Nephron progenitor cell (in vitro differentiated cells): ENCODE measurements at places on chromosomes 5 and 9.

- no peak for DNase-seq
Measured at GRCh38 chr9:76444322-76444929, 14.6 kb upstream of the GCNT1 start.

- no peak for DNase-seq
Measured at GRCh38 chr5:91645347-91645746, 262.2 kb upstream of the ARRDC3 start.

DNA sequence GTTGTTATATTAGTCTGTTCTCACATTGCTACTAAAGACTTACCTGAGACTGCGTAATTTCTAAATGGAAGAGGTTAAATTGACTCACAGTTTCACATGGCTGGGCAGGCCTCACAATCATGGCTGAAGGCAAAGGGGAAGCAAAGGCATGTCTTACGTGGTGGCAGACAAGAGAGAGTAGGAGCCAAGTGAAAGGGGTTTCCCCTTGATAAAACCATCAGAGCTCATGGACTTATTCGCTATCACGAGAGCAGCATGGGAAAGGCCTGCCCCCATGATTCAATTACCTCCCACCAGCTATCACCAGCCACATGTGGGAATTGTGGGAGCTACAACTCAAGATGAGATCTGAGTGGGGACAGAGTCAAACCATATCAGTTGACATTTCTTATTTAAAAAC lies 374.5 kb upstream of the RORB start:
- no peak for DNase-seq

GRCh38 chr5:173454361-173454735 lies 126.1 kb upstream of the STC2 start:
- no peak for DNase-seq

- DNase-seq: no peak
Measured at GRCh38 chr5:169653091-169653490, 16.0 kb downstream of the DOCK2 start.

DNA sequence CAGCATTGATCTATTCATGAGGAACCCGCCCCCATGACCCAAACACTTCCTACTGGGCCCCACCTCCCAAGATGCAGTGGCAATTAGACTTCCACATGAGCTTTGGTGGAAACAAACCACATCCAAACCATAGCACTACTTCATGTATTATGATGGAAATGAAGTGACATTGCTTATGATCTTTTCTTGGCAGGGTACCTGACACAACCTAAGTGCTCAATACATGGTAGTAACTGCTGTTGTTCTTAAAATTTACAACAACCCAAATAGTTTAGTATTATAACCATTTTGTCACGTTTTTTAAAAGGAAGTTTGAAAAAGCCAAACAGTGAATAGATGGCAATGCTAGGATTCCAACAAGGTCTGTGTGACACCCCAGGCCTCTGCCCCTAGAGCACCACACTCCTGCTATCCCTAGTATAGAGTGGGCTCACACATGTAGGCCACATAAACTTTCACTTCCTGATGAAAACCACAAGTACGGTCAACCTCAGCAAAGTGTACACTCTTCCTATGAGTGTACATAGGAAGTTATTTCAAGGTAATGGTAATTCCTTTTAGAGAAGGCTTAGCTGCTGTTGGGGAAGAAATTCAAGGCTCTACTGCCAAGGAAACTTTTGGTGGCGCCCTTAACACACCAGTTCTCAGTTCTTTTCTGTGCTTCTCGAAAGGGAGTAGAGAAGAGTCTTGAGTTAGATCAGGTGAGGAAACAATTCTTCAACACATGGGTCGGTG lies 97.6 kb downstream of the ARSB start:
- DNase-seq: no peak

DNA sequence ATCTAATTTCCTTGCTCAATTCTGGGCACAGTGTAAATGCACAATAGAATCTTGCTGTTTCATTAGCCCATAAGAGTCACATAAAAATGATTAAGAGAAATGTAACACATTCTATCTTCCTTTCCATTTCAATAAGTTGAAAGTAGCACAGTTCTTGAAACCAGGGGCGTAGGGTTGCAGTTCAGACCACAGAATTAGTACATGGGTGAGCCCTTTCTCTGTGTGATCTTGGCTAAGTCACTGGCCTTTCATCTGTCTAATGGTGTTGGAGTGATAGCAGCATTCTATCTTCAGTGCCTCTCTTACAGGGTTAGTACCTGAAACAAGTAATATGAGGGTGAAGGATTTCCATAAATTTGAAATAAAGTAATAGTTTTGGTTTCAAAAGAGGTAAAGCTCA lies 445.3 kb upstream of the ZNF462 start:
- no peak for DNase-seq

DNA sequence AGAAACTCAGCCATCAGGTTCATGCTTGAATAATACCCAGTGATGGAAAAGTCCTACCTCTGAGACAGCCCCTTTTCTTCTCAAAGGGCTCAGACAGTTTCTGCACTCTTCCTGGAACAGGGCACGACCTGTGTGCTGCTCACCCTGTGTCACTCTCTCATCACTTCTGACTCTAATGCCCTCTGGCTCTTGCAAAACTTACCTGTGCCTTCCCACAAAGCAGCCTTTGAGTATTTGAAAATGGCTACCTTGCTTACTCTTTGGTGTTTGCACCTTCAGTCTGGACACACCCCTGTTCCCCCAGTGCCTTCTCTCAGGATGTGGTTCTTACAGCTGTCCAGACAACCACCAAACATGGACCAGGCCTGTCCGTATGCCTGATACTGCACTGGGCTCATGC lies 171.4 kb downstream of the GRIA1 start:
- no peak for DNase-seq

GRCh38 chr5:164094291-164094690 lies 588.9 kb downstream of the MAT2B start:
- no peak for DNase-seq

DNA sequence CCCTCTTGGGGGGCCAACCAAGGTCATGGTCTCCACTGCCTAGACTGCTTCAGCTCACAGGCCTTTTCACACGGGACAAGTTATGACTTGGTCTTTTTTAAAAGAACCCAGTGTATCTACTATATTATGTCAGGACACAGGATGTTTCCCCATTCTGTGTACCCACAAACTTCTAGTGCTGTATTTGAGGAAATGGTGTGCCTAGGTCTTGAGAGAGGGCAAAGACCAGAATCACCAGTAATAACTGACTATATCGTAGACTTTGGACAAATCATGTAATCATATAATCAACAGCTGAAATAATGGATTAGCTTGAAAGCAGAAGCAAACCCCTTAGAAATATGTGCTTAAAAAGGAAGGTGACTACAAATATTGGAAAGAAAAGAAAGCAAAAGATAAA lies 133.3 kb downstream of the ARL15 start:
- DNase-seq: no peak

- no peak for DNase-seq
Measured at GRCh38 chr5:103941596-103941995, 379.0 kb upstream of the NUDT12 start.
